KBM-7 (cell line): ENCODE measurements at places on chromosomes 6 and 20.

DNA sequence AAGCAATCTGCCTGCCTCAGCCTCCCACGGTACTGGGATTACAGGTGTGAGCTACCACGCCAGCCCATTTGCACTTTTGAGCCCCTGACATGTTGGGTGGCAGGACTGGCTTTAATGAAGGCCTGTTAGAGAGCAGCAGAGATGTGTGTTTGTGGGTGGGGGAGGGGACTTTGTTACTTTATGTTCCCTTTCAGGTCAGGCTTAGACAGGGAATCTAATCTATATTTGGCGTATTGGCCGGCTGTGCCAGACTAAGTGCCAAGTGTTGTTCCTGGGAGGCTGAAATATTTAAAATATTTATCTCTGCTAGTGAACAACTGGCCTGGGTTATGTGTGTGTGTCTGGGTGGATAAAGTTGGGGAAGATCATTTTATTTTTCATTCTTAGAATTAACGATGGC is 6.1 kb downstream of the GMPR start:
- DNase-seq, result no peak

GRCh38 chr6:30614044-30614842 is 2.8 kb downstream of the PPP1R10 start:
- DNase-seq, result no peak

- DNase-seq, result peak; percentile 15
These were observed 728 bp downstream of the PSMA7 start for GRCh38 chr20:62142252-62143080.

GRCh38 chr20:21315138-21315537 is 12.0 kb downstream of the XRN2 start:
- peak; percentile 15 for DNase-seq

- peak; percentile 57 for DNase-seq
These were observed 575 bp downstream of the WTAP start for GRCh38 chr6:159727717-159728445.

DNA sequence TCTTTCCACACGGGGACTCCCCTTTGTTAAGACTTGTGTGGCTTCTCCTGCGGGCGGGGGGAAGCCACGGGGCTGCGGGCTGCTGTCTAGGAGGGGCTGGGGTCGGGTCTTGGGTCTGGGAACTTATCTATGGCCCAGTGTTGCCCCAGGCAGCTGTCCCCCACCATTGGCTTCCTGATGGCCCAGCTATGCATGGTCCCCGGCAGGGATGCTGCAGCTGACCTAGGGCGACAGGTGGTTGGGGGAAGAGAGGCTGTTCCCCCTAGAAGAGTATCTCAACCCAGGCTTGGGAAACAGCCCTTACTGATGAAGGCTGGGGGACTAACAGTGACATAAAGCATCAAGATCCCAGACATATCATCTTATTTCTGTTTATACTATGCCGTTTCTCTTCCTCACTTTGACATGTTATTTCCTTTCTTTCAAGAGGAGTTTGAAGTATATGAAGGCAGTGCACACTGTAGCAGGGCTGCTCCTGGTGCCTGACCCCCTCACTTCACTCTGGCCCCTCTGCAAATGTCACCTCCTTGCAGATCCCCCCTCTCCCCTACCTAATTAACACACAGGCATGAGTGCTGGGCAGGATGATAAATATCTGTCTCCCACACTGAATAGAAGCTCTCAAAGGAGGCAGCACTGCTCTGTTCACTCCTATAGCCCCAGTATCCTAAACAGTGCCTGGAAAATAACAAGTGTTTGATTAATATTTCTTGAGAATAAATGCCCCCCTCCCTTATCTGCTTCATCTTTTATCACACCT is 87.0 kb downstream of the HIVEP2 start:
- DNase-seq, result no peak

- DNase-seq, result no peak
These were observed 96.8 kb upstream of the SLC35F1 start for GRCh38 chr6:117810269-117810668.

GRCh38 chr20:36219671-36220220 is 16.5 kb upstream of the AAR2 start:
- no peak for DNase-seq

DNA sequence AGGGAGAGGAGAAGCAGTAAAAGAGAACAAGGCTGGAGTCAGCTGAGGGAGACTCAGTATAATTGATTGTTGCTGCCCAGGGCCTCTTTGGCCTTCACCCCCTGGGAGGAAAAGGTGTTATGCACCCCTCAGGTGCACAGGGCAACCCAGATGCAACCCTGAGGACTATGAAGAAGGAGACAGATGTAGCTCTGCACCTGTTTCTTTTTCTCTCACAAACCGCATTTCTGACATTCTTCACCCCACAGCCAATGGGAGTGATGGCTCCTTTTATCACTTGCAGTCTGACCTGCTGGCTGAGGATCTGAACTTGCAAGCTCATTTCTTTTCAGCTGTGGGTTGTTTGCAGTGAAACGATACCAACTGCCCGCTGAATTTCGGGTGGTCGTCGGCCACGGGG is 64.1 kb upstream of the F13A1 start:
- no peak for DNase-seq

DNA sequence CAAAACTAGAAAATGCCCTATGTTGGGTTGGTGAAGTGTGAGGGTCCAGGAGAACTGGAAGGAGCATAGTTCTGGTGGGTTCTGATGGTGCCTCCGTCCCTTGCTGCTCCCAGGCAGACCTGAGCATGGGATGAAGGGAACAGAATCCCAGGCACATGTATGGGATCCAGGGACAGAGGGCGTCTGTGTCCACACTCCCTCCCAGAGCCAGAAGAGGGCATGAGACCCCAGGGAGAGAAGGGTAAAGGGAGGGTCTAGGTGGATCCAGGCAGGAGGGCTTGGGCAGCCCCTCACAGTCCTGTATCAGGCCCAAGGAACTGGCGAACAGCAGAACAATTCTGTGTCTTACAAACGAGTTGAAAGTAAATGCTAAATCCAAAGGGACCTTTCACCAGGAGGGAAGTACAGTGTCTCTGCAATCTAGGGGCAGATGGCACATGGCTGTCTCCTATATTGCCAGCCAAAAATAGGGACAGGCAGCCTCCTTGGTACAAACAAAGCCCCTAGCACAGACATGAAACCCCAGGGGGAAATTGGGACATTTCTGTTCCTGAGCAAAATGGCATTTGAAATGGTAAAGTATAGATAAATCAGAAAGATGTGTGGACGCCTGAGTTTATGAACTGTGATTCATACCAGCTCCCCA is 2.5 kb upstream of the BPIFA1 start:
- DNase-seq, result no peak

GRCh38 chr6:168534265-168534664 is 93.3 kb downstream of the SMOC2 start:
- DNase-seq, result no peak

DNA sequence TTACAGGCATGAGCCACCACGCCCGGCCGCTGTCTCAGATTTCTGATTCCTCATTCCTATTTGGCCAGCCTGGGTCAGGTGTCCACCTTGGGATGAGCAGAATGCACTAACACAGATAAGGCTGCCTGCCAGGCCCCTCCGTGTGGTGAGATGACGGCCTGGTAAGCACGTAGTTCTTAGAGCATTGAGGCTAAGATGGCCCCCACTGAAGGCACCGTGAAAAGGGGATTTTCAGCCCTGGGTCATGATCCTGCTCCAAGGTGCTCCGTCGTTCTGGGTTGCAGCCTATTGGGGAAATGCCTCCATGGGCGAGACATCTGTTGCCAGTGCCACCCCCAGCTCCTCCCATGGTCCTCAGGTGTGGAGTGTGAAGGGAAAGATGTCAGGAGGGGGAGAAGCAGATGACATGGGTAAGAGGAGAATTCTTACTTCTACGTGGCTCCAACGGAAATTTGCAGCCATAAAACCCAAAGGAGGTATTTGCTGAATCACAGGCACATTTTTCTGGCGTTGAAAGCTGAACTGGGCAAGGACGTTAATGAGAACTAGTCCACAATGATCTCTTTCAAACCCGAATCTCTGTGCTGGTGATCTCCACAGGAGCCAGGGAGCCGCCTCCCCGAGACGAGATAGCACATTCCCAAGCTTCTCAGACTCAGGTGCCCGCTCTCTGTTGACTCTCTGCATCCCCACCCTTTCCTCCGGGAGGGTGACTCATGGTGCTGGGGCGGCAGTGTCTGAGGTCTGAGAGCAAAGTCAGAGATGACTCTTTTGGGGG is 34.0 kb upstream of the BMP6 start:
- no peak for DNase-seq

- DNase-seq, result no peak
These were observed 29.9 kb downstream of the FRK start for GRCh38 chr6:116030770-116031169.

GRCh38 chr20:55094353-55094861 is 619.0 kb downstream of the DOK5 start:
- DNase-seq, result no peak

- DNase-seq, result no peak
These were observed 193.6 kb upstream of the CEP162 start for GRCh38 chr6:84421031-84421430.

GRCh38 chr20:38873050-38873581 is 53.1 kb upstream of the FAM83D start:
- peak; percentile 10 for DNase-seq

- no peak for DNase-seq
These were observed 378.2 kb upstream of the SULF2 start for GRCh38 chr20:48163505-48163904.

GRCh38 chr20:16216227-16216913 is 356.9 kb downstream of the KIF16B start:
- DNase-seq, result no peak

- DNase-seq, result no peak
These were observed 55.4 kb upstream of the TULP4 start for GRCh38 chr6:158256746-158257424.

GRCh38 chr6:126743076-126743475 is 375.4 kb upstream of the RSPO3 start:
- no peak for DNase-seq

GRCh38 chr20:41379551-41379950 is 12.9 kb upstream of the EMILIN3 start:
- DNase-seq, result peak; percentile 45

DNA sequence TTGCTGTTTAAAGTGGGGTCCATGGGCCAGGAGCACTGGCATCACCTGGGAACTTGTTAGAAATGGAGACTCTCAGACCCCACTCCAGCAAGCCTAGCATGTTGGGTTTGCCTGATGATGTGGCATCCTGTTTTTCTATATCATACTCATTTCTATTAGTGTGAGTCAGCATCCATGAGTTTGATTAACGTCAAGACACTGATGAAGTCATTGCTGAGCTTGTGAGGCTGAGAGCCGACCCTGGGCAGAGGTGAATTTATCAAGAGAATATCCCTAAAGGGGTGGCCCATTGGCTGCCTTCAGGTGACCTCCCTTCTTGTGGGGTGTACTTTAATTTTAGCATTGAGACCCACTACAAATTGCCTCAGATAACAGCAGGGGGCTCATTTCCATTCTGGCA is 43.4 kb upstream of the RNF144B start:
- DNase-seq, result no peak

GRCh38 chr6:112298816-112299281 is 44.5 kb upstream of the LAMA4 start:
- no peak for DNase-seq

GRCh38 chr6:86857783-86858182 is 79.5 kb upstream of the HTR1E start:
- DNase-seq, result no peak

GRCh38 chr6:88922775-88923548 is 40.5 kb downstream of the RNGTT start:
- peak; percentile 55 for DNase-seq

DNA sequence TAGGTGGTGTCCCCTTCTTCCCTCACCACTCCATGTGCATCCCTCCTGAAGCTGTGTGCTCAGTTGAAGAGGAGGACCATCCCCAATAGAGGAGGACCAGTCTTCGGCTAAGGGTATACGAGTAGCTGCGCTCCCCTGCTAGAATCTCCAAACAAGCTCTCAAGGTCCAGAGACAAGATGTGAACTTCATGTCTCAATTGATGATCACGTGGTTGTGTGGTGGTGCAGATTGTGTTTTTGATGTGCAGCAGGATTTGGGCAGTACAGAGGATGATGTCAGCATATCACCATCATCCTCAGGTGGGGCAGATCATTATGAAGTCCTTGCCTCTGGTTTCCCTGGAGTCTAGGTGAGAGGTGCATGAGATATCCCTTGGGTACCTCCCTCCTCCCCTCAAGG is 20.0 kb upstream of the DDR1 start:
- no peak for DNase-seq

DNA sequence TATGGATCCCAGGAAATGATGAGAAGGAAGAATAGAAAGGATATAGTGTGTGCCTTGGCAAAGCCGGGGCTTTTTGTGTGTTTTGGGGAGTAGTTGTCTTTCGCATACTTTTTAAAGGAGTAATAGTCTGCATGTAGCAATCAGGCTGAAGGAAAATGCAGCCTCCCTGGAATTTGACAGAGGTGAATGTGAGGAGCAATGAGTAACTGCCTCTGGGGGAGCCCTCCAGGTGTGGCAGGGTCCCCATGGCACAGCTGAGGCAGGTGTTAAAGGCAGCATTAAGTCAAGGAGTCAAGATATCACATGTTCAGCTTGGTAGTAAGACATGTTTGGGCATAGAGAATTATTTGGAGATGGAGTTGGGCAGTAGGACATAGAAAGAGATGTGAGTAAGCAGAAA is 203.1 kb downstream of the C6orf118 start:
- no peak for DNase-seq

GRCh38 chr20:41733151-41733550 is 115.0 kb upstream of the CHD6 start:
- DNase-seq, result peak; percentile 54

- DNase-seq, result peak; percentile 95
These were observed at the start of gene TOMM34 for GRCh38 chr20:44960103-44960852. TOMM34 (minus strand) TSS chr20:44960397; CDS start chr20:44960333, 64 bp downstream.

- DNase-seq, result no peak
These were observed 121.9 kb upstream of the BTN3A2 start for GRCh38 chr6:26243132-26243531.

DNA sequence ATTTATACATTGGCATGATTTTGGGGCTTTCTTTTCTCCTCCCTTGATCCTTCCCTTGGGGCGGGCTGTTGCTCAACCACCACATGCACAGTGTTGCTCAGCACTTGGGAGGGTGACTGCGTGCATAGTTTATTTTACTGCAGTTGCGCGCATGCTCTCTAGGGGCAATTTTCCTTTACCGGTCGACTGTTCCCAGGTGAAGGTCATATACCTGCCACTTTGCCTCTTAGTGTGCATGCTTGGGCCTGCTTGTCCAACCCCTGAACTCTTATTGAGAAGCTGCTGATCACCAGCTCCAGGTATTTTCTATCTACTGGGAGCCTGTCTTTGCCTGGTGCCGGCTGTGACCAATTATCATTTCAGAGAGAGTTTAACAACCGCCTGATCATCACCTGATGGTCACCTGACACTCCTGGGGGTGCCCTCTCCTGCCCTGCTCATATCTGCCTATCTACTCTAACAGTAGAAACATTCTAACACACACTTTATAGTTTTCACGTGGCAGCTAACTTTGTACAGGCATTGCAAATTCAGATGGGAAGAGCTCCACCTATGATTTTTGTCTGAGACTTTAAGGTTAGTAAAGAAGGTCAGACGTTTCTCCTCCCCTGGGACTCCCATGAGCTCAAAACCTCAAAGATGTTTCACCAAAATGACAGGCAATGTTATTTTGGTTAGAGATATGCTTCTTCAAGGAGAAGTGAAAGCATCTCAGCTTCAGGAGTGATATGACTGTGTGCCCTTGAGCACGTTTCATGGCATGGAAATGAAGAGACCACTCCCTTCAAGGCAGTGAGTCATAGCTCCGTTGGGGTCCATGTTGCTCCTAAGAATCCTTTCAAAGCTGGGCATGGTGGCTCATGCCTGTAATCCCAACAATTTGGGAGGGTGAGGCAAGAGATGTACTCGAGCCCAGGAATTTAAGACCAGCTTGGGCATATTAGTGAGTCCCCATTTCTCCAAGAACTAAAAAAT is 227.5 kb upstream of the MYLIP start:
- DNase-seq, result peak; percentile 49

GRCh38 chr6:31113861-31114540 is 599 bp upstream of the PSORS1C1 start:
- no peak for DNase-seq

- no peak for DNase-seq
These were observed 31.7 kb downstream of the WRNIP1 start for GRCh38 chr6:2796861-2797260.
